ENCODE measurements at places on chromosomes 6 and 20. TPM values are rescaled to one million over a fixed set of nuclear protein-coding genes. Genes with fewer than 3 reads are reported as not detected.
A peak's percentile ranks its signal among the peaks of the same experiment; 100 is the strongest.

CALHM6 gene
- total RNA-seq: 6.0 TPM

GRCh38 chr6:15425947-15426346 lies 180.1 kb downstream of the JARID2 start:
- DNase-seq: no peak

DNA sequence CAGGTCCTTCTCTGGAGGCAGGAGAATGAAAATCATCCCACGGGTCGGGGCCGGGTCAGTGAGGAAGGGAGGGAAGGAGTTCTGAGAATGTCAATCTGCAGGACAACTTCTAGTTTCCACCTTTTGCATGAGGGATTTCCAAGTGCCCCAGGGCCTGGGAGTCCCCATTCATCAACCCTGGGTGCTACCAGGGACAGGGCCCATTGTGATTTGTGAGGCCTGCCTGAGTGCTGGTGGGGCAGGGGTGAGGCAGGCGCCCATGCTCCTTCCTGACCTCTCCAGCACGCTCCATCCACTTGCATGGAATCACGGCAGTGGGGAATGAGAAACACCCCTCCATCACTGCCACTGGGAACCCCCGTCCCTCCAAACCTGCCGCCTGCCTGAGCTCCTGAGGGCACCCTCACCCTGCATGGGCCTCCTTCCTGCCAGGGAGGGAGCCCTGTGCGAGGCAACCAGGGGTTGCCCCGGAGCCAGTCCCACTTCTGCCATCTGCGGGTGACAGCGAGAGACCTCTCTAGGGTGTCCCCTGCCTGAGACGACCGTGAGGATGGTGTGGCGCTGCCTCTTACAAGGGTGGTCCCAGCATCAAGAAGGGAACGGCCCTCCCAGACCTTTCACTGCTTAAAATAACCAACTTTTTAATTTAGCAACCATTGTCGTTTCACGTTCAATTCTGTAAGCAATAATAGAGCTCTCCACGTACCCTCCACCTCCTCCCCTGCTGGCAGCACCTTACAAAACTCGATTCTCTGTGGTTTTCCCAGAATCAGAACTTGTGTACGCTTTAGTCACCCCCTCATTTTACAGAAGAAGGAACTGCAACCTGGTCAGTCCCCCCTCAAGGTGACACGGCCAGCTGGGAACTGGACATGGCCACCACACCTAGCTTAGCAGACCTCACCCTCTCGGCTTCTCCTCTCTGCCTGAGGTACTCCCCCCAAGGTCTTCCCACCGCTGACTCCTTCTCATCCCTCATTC lies 28.6 kb downstream of the PMEPA1 start:
- no peak for DNase-seq

GRCh38 chr6:167761794-167762258 lies 64.9 kb upstream of the AFDN start:
- DNase-seq: no peak

- no peak for DNase-seq
These were observed 24.6 kb downstream of the MOCS1 start for GRCh38 chr6:39909701-39910100.

- peak; percentile 94 for DNase-seq
These were observed 237.5 kb downstream of the ATXN1 start for GRCh38 chr6:16523606-16524379.
